PC-9 (cell line): ENCODE measurements at places on chromosomes 12 and 14. TPM values are rescaled to one million over a fixed set of nuclear protein-coding genes. Genes with fewer than 3 reads are reported as not detected.

DNA sequence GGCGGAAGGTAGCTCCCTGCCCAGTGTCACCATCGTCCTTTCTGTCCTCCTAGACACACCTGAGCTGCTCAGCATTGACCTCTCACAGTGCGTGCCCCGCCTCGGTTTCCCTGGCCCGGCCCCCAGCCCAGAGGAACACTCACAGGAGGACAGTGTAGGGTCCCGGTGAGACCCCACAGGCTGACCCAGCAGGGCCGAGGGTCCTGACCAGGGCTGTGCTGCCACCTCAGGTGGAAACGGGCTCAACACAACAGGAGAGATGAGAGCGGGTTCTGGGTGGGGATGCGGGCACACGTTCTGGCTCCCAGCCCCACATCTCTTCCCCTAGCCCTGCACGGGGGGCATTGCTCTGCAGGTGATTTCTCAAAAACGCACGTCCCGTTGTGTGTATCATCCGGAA, 98.1 kb downstream of the PIWIL1 start:
- no peak overlapping the region for H3K27ac ChIP-seq
- H3K4me1 ChIP-seq: no peaks in the 10 kb centered on the region
- no peak overlapping the region for H3K4me3 ChIP-seq
- DNase-seq: no peak

DNA sequence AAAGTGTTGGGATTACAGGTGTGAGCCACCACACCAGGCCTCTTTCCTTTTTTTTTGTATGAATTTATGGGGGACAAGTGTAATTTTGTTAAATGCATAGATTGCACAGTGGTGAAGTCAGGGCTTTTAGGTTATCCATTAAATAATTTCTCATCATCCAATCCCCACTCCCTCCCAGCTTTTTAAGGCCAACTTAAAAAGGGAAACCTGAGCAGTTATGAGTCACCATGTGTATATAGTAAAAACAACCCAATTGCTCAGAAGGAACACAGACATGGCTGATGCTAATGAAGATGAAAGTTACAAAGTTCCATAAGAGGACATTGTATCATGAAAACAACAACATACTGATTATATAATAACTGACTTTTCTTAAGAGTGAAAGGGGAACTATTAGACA, 25.6 kb upstream of the ARID2 start:
- no peaks in the 10 kb centered on the region for H3K27me3 ChIP-seq
- H3K36me3 ChIP-seq: no peaks in the 10 kb centered on the region
- H3K27ac ChIP-seq: no peak overlapping the region
- H3K4me3 ChIP-seq: no peak overlapping the region

- no peaks in the 10 kb centered on the region for H3K27me3 ChIP-seq
- H3K4me1 ChIP-seq: no peaks in the 10 kb centered on the region
- no peaks in the 10 kb centered on the region for H3K36me3 ChIP-seq
- no peak for DNase-seq
- no peak overlapping the region for H3K4me3 ChIP-seq
- H3K27ac ChIP-seq: no peak overlapping the region
Observed at GRCh38 chr12:58186914-58187313, 245.5 kb downstream of the ATP23 start.

- DNase-seq: no peak
- H3K27me3 ChIP-seq: peaks cover 21% of the 10 kb centered on the region
- H3K4me1 ChIP-seq: no peaks in the 10 kb centered on the region
- H3K27ac ChIP-seq: no peak overlapping the region
Observed at GRCh38 chr14:98953551-98954348, 318.2 kb downstream of the BCL11B start.

GRCh38 chr14:25095736-25096437, 45.9 kb upstream of the STXBP6 start:
- H3K4me1 ChIP-seq: peaks cover 4% of the 10 kb centered on the region; the same call in 1 of the 2 replicates
- DNase-seq: no peak
- H3K4me3 ChIP-seq: no peak overlapping the region
- no peaks in the 10 kb centered on the region for H3K36me3 ChIP-seq
- no peaks in the 10 kb centered on the region for H3K27me3 ChIP-seq
- no peak overlapping the region for H3K27ac ChIP-seq

Gene LRRIQ1
- total RNA-seq: 4.2 and 5.2 TPM in 2 replicates

Gene HOXC9
- total RNA-seq: 7.5 and 10.2 TPM in 2 replicates

DNA sequence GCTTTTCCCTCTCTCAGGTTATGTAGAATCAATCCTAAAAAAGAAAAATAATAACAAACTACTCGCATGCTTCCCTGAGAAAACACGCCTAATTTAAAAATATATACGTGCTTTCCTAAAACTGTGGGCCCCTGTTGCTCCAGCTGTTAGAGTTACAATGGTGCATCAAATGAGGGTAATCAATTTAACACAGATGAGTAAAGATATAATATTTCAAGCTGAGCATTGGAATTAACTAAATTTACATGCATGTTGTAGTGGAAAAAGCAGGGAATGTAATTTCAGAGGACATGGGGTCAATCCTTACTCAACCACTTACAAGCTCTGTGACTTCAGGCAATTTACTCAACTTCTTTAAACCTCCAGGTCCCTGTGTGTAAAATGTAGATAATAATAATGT, 22.4 kb upstream of the LGR5 start:
- H3K4me1 ChIP-seq: no peaks in the 10 kb centered on the region
- no peak for DNase-seq
- no peak overlapping the region for H3K27ac ChIP-seq
- H3K36me3 ChIP-seq: no peaks in the 10 kb centered on the region
- no peaks in the 10 kb centered on the region for H3K27me3 ChIP-seq

GRCh38 chr12:16034136-16034817, 123.1 kb downstream of the DERA start:
- no peak for DNase-seq
- H3K27me3 ChIP-seq: no peaks in the 10 kb centered on the region
- no peaks in the 10 kb centered on the region for H3K4me1 ChIP-seq
- no peak overlapping the region for H3K27ac ChIP-seq

Gene PTHLH
- 1.6 and 1.9 TPM in 2 replicates for total RNA-seq

- no peaks in the 10 kb centered on the region for H3K27me3 ChIP-seq
- no peak overlapping the region for H3K4me3 ChIP-seq
- H3K36me3 ChIP-seq: no peaks in the 10 kb centered on the region
- no peak overlapping the region for H3K27ac ChIP-seq
Observed at GRCh38 chr12:11819643-11820042, 170.2 kb downstream of the ETV6 start.

DNA sequence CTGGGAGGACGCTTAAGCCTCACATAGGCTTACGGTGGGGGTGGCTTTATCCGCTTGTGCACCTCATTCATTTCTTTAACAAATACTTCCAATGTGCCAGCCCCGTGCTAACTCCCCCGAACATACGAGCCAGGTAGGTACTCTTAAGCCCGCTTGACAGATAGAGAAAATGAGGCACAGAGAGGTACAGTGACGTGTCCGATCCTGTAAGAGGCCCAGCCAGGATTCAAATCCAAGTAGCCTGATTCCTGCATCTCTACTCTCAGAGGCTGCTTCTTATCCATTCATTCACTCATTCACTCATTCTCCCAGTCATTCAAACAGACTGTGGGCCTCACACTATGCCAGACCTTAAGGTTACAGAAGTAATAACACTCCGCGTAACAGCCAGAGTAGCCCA, 477 bp downstream of the OAS3 start:
- no peak for DNase-seq
- H3K27ac ChIP-seq: no peak overlapping the region
- peak overlapping the region; percentile 73 for H3K4me3 ChIP-seq
- peaks cover 29% of the 10 kb centered on the region for H3K4me1 ChIP-seq

DNA sequence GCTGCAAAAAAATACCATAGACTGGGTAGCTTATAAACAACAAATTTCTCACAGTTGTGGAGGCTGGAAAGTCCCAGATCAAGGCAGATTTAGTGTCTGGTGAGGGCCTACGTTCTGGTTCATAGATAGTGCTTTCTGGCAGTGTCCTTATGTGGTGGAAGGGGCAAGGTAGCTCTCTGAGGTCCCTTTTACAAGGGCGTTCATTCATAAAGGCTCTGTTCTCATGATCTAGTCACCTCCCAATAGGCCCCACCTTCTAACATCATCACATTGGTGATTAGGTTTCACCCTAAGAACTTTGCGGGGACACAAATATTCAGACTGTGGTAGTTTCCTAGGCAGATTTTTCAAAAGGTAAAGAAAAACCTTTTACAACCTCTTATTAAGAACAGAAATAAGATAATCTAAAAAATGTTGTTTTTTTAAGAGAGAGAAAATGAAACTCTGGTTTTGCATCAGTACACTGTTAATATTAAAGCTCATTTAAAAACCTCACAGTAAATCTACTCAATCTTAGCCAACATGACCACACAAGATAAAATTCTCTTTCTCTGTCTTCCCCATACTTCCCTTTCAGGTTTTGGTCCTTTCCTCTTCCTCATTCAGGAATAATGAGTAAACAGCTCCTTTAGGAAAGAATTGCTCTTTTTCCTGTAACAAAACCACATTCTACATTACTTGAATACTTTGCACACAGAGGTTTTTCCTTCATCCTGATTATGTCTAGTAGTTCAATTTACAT, 117.5 kb downstream of the UNC79 start:
- H3K4me1 ChIP-seq: no peaks in the 10 kb centered on the region
- H3K27ac ChIP-seq: no peak overlapping the region
- no peaks in the 10 kb centered on the region for H3K36me3 ChIP-seq
- DNase-seq: no peak

Gene TRHDE
- 0.15 and 0.74 TPM in 2 replicates for total RNA-seq

DNA sequence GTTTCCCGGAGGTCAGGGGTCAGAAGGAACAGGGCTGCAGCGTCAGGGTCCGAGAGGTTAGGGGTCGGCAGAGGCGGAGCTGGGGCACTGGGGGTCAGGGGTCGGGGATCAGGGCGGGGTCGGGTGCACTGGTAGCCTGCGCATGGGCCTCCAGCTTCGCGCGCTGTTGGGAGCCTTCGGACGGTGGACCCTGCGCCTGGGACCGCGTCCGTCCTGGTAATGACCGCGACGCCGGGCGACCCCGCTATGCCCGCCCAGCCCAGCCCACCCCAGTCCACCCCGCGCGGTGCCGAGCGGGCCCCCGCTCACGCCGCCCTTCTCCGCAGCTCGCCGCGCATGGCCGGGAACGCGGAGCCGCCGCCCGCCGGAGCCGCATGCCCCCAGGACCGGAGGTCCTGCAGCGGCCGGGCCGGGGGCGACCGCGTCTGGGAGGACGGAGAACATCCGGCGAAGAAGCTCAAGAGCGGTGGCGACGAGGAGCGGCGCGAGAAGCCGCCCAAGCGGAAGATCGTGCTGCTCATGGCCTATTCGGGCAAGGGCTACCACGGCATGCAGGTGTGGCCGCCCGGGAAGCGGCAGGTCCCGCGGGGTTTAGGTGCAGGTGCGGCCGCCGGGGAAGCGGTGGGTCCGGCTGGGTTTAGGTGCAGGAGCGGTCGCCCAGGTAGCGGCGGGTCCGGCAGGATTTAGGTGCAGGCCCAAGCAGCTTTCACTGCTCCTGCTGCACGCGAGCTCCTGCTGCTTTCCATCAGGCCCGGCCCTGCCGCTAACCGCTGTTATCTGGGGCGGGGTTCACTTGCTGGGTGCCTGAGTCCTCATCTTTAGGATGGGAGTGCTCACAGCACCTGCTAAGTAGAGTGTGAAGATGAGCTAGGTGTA, 743 bp downstream of the PUS1 start:
- DNase-seq: peak; percentile 39
- peak overlapping the region; percentile 98 for H3K4me3 ChIP-seq
- peaks cover 8% of the 10 kb centered on the region for H3K4me1 ChIP-seq
- peak overlapping the region; percentile 60; the same call in 1 of the 2 replicates for H3K27ac ChIP-seq

- H3K27me3 ChIP-seq: no peaks in the 10 kb centered on the region
- H3K4me3 ChIP-seq: no peak overlapping the region
- H3K36me3 ChIP-seq: no peaks in the 10 kb centered on the region
- no peaks in the 10 kb centered on the region for H3K4me1 ChIP-seq
- H3K27ac ChIP-seq: no peak overlapping the region
Observed at GRCh38 chr12:81150382-81150781, 72.5 kb downstream of the ACSS3 start.

DNA sequence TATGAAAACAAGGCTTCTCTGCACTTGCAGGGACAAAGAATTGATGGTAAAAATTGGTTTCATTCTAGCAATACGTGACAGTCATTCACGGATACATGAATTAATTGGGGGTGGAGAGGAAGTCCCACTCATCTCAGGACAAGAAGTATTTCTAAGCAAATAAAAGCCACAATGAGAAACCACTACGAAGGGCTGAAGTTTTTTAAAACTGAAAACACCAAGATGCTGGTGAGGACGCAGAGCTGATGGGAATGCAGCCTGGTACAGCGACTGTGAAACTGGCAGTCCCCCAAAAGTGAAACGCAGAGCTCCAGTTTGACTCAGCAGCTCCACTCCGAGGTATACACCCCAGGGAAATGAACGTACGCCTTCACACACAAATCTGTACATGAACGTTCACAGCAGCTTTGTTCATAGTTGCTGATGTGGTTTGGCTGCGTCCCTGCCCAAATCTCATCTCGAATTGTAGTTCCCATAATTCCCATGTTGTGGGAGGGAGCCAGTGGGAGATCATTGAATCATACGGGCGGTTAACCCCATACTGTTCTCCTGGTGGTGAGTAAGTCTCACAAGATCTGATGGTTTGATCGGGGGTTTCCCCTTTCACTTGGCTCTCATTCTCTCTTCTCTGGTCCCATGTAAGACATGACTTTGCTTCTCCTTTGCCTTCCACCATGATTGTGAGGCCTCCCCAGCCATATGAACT, 89.0 kb downstream of the SCARB1 start:
- DNase-seq: no peak
- peaks cover 18% of the 10 kb centered on the region for H3K4me1 ChIP-seq
- H3K27me3 ChIP-seq: no peaks in the 10 kb centered on the region
- H3K27ac ChIP-seq: no peak overlapping the region

- no peaks in the 10 kb centered on the region; the same call in 1 of the 2 replicates for H3K36me3 ChIP-seq
- DNase-seq: no peak
- H3K27me3 ChIP-seq: no peaks in the 10 kb centered on the region
Observed at GRCh38 chr14:53148671-53149070, 4.5 kb downstream of the DDHD1 start.

Gene C12orf54
- not detected in 2 replicates for total RNA-seq

Gene ERP27
- 14.9 and 33.4 TPM in 2 replicates for total RNA-seq

- no peaks in the 10 kb centered on the region for H3K4me1 ChIP-seq
- no peak overlapping the region for H3K27ac ChIP-seq
- H3K36me3 ChIP-seq: no peaks in the 10 kb centered on the region
- no peaks in the 10 kb centered on the region for H3K27me3 ChIP-seq
- DNase-seq: no peak
Observed at GRCh38 chr12:70040141-70040540, 203.1 kb upstream of the CNOT2 start.

Gene USP44
- total RNA-seq: 1.0 and 1.3 TPM in 2 replicates

GRCh38 chr12:25317553-25317952, 66.8 kb upstream of the KRAS start:
- H3K4me3 ChIP-seq: no peak overlapping the region
- DNase-seq: no peak
- no peaks in the 10 kb centered on the region for H3K27me3 ChIP-seq
